ENCODE measurements at places on chromosomes 16 and 17.

- DNase-seq = no peak
Observed at GRCh38 chr16:5073279-5073629, 1.6 kb downstream of the ALG1 start.

DNA sequence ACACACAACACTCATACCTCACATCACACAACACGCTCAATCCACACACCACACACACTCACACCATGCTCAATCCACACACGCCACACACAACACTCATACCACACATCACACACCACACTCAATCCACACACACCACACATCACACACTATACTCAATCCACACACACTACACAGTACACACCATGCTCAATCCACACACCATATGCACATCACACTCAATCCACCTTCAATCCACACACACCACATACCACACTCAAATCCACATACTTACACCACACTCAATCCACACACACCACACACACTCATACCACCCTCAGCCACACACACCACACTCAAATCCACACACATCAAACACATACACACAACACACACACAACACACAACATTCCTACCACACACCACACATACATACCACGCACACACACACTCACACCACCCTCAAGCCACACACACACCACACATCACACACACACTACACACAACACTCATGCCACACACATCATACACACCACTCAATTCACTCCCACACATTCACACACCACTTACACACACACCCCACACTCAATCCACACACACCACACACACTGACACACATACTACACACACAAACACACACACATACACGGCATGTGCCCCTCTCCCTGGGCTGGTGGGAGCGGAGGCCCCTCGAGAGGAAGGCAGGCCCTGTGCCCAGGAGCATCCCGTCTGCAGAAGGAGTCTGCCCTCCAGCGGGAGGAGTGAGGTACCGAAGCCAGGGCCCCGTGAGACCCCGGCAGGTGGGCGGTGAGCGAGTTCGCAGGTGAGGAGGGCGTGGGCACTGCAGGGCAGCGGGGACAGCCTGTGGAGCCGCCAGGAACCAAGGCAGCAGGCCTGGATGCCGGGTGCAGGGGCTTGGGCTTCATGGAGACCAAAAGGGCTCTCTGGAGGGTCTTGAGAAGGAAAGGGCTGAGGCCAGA, 33.1 kb upstream of the RPTOR start:
- no peak for DNase-seq

DNA sequence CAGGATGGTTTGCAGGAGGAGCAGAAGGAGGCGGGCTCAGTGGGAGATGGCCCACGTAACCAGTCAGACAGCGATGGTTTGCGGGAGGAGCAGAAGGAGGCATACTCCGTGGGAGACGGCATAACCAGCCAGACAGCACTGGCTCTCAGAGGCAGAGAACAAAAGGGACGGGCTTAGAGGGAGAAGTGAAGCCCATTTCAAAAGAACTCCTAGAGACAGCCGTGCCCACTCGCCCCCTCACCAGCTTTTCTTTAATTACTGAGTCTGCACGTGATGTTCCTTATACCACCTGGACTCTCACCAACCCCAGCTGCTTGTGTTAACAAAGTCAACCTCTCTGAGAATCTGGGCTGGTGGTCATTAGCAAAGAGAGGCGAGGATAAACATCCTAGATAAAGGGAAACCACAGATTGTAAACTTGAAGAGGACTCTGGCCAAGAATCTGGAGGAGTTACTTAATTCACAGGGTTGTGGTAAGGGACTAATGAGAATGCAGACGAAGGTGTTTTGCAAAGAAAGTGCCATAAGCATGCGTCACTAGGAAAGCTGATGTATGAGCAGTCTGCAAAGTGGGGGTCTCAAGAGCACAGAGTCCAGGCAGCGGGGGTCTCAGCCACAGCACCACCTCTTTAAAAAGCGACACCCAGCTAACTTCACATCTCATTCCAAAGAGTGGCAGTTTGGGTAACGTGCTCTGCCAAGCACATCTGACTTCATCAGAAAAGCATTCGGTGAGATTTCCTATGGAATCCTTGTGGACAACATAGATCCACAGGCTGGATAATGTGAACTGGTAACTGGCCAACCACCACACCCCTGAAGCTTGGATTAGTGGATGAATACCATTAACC, 51.7 kb downstream of the NXN start:
- DNase-seq = no peak

GRCh38 chr16:75160386-75160785, 12.1 kb downstream of the ZFP1 start:
- DNase-seq = no peak

GRCh38 chr17:47197821-47198220, 8.7 kb upstream of the CDC27 start:
- DNase-seq = no peak

GRCh38 chr17:48505788-48506187, 25.0 kb downstream of the HOXB1 start:
- no peak for DNase-seq

DNA sequence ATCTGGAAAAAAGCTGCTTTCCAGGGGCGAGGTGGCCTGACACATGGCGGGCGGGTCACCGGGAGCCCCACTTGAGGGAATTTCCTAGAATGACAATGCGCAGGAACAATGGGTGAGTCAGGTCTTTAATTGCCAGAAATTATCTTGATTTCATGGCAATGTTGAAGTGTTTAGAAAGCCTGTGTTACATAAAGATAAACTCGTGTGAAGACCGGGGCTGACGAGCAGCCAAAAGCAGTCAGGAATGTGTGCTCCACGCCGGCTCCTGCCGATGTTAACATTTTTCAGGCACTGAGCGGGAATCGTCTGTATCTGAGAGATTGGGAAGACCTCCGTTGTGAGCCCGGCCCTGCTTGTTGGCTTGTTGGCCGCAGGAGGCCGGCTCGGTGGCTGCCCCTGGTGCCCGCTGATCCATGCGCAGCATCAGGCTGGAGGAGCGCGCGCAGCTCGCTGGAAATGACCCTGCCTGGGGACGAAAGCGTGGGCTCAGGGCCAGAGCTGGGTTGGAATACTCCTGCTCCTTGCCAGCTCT, 353.1 kb downstream of the FOXL1 start:
- DNase-seq = no peak

DNA sequence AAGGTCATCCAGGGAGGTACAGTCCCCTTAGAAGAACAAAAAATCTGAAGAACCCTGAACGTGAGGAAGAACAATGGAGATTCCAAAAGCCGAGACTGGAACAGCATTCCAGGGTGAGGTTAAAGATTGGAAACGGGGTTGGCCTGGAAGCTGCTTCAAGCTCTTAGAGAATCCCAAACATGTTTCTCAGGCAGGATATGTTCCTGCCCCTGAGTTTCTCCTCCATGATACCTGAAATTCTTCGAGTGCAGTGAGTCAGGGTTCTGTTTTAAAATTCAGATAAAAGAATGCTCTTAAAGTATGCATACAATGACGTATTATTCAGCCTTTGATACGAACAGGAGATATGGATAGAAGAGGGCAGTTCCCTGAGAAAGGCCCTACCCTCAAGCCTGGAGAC, 293.1 kb downstream of the HS3ST3B1 start:
- no peak for DNase-seq

- DNase-seq = no peak
Observed at GRCh38 chr17:76151896-76152454, 10.9 kb upstream of the FOXJ1 start.

DNA sequence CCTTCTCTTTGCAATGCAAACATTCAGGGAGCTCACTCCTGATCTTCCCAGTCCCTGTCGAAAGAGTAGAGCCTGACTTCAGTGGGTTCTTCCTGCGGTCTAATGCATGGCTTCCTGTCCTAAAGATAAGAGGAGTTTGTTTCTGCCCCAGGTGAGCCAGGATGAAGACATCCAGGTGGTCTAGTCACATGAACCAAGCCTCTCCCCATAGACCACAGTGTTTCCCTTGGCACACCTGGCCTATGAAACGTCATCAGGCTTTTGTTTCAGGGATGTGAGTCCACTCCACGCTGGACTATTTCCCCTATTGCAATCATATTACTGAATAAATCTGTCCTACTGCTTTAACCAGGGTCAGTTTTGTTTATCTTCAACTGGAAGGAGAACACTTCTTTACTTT, 21.1 kb downstream of the CES1 start:
- DNase-seq = no peak

DNA sequence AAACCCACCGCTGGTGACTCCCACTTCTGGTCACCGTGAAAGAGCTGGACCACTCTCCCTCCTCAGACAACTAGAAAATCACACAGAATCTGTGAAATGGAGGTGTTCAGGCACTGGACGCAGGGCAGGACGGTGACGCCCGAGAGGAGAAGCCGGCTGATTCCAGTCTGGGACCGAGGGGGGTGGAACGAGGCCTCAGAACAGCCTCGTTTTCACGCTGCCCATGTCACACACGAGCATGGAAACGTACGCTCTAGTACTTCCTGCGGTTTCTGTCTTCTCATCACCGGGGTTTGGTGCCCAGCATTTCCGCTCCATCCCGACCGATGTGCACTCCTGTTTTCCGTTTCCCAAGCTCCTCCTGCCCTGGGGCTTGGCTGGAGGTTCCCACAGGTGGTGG, 101.8 kb upstream of the METRNL start:
- DNase-seq = no peak

GRCh38 chr16:9499941-9500593, 408.6 kb downstream of the HAPSTR1 start:
- DNase-seq = no peak

DNA sequence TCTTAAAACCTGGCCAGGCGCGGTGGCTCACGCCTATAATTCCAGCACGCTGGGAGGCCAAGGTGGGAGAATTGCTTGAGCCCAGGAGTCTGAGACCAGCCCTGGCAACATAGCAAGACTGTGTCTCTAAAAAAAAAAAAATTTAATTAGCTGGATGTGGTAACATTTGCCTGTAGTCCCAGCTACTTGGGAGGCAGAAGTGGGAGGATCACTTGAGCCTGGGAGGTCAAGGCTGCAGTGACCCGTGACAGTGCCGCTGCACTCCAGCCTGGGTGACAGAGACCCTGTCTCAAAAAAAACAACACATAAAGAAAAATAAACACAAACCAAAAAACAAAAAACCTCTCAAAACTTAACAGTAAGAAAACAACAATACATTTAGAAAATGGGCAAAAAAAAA, 106.3 kb downstream of the SMG6 start:
- DNase-seq = no peak

DNA sequence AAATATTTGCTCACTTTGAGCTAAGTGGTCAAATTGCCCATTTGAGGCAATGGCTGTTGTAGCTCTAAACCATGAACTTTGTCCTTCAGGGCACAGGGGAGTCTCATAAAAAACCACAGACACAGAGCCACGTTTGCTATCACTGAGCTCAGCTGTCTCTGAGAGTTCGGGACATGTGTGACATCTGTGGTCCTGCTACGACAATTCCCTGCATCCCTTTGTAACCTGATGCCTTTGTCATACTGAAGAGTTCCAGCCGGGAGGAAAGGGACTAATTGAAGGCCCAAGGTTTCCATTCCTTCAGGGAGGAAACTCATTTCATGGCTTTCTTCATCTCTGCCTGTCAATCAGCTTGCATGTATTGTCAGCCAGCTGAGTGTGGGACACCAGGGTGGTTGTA, 599.4 kb upstream of the CDH5 start:
- DNase-seq = no peak

- no peak for DNase-seq
Observed at GRCh38 chr17:59762049-59762823, 54.8 kb downstream of the VMP1 start.

GRCh38 chr17:81635431-81635830, 1.5 kb downstream of the NPLOC4 start:
- DNase-seq = no peak

- DNase-seq = no peak
Observed at GRCh38 chr17:56678249-56679114, 85.0 kb downstream of the NOG start.

DNA sequence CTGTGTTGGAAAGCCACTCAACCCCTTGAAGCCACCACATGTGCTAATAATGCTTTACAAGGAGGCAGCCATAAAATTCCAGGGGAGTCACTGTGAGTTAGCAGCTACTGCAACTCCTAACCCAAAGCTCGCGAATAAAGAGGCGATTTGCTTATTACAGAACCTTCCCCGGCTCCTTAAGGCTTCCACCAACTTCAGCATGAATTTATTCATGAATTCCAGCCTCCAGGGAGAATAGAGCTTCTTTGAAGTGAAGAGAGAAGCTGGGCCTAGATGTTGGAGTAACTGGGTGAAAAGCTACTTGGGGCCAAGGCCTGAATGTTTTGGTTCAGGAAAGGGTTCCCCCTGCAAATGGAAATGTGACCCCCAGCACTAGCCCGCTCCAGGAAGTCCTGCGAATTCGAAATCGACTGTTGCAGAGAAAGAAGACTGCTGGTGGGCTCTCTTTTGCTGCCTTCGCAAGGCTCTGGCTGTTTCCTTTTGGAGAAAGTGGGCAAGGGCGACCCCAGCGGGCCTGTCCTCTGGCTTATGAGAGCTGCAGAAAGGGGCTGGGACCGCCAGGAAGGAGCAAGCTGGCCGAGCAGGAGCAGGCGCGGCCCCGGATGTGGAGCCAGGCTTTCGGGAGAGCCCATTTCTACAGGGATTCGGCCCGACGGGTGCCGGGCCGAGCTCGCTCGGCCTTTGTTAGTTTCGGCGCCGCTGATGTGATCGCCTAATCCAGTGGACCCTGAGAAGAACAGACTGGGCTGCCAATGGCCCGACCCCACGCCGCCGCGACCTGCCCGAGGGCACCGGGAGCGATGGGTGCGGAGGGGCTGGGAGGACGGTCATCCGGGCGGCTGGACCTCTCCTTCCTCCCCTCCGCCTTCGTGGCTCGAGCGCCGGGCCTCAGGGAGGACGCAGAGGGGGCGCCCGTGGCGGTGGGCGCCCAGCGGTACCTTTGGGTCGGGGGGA, 7.6 kb downstream of the CBX8 start:
- DNase-seq = no peak

GRCh38 chr17:80395402-80396151, 19.4 kb upstream of the ENDOV start:
- no peak for DNase-seq

GRCh38 chr17:8175795-8176196, 384 bp downstream of the TMEM107 start:
- DNase-seq = no peak

DNA sequence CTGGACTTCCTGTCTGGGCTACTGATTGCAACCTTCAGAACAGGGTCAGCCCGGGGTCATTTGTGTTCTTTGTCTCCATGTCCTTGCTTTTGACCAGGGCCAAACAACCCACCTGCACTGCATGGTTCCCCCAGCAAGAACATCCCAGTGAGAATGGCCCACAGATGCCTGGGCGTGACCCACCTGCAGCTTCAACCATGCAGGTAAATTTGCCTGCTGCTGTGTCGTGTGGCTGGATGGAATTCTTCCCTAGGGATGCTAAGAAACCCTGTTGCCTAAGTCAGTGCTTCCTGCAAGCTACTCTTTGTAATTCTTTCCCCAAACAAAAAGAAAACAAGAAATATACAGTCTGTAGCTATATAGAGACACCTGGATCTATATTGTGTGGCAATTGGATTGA, 12.5 kb downstream of the CDH13 start:
- DNase-seq = no peak

DNA sequence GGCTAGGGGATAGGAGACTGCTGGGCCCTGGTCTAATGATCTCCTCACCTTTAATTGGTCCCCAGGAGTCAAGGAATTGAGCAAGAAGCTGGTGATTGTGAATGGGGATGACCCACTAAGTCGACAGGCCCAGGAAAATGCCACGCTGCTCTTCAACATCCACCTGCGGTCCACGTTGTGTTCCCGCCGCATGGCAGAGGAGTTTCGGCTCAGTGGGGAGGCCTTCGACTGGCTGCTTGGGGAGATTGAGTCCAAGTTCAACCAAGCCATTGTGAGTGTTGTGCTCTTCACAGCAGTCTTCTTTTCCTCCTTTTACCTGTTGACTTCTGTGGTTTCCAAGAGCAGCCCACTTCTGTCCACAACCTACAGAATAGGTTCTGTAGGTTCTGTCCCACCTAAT, 19.4 kb downstream of the POLR2A start:
- DNase-seq = no peak

- no peak for DNase-seq
Observed at GRCh38 chr16:19559242-19559910, 3.9 kb downstream of the VPS35L start.
